ENCODE measurements at places on chromosomes 7 and 10.

GRCh38 chr7:47605816-47606575 is 24.1 kb upstream of the TNS3 start:
- no peak for DNase-seq

GRCh38 chr10:6621536-6621935 is 41.5 kb upstream of the PRKCQ start:
- DNase-seq, result no peak

DNA sequence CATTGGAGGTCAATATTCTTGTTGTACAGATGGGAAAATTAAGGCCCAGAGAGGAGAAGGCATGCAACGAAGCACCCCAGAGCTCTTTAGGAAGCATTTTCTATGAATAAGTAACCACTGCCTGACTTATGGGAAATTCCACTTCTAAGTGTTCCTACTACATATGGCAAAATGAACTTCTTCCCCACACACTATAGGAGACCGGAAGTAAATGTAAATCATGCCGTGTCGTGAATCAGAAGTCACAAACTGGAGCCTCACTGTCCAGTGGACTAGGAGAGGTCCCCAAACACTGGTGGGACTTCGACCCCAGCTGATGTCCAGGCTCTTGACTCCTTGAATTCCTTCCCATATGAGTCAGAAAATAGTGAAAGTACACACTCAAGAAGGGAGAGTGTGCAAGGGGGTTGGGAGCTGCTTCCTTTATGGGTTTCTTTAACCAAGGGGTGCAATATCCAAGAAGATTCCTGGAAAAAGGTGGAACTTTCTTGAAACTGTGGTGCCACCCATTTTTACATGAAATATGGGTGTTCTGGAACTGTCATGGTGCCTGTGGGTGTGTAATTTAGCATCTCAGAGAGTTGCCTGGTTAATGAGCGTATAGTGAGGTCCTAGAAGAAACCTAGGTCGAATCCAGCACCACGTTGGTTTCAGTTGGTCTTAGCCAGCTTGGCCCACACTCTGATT is 6.7 kb downstream of the RASSF4 start:
- no peak for DNase-seq

- DNase-seq, result peak; percentile 61
These were observed 25.1 kb downstream of the CASP7 start for GRCh38 chr10:113704637-113705343.

- no peak for DNase-seq
These were observed 281.0 kb downstream of the RPS24 start for GRCh38 chr10:78314651-78315050.

GRCh38 chr10:19294233-19294632 is 245.6 kb downstream of the MALRD1 start:
- no peak for DNase-seq

GRCh38 chr10:3622427-3622826 is 162.6 kb downstream of the KLF6 start:
- no peak for DNase-seq

- DNase-seq, result no peak
These were observed 458.6 kb downstream of the PLXNA4 start for GRCh38 chr7:132117636-132118035.

GRCh38 chr10:132861884-132862461 is 76.0 kb upstream of the NKX6-2 start:
- no peak for DNase-seq

DNA sequence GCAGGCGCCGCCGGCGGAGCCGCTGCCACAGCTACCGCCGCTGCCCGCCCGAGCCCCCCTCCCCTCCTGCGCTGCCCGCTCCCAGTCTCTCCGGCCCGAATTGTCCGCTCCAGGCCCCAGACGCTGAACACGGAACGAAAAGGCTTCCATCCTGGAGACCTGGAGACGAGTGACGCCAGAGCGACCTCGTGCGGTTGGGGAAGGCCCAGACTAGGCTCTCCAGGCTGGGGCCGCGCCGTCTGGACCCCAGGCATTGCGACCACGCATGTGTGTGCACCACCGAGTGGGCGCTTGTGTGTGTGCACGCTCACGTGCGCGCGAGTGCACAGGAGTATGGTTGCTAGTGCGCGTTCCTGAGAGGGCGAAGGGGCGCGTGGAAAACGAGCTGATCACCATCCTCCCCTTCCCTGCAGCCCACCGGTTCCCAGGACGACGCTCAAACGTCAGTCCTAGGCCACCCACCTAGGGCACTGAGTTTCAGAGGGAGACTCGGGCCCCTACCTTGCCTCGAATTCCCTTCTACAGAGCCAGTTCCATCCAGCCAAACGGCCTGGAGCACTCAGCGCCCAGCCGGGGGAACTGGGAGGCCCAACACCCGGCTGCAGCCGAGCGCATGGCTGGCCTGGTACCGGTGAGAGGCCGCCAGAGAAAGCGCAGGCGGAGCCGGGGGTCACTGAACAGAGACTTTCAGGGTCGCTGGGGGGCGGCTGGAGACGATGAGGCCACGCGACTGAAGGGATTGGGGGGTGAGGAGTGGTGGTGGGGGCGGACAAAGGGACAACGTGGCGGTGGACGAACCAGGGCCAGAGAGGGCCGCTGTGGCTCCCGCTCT is 11.6 kb downstream of the LBX1 start:
- DNase-seq, result peak; percentile 59

GRCh38 chr7:16984375-16984774 is 102.6 kb upstream of the AGR3 start:
- DNase-seq, result no peak

GRCh38 chr7:75739796-75740672 is 1.3 kb upstream of the HIP1 start:
- no peak for DNase-seq

- no peak for DNase-seq
These were observed 166.2 kb downstream of the CTTNBP2 start for GRCh38 chr7:117707080-117707479.

GRCh38 chr10:69733791-69734261 is 67.9 kb upstream of the COL13A1 start:
- peak; percentile 87 for DNase-seq

DNA sequence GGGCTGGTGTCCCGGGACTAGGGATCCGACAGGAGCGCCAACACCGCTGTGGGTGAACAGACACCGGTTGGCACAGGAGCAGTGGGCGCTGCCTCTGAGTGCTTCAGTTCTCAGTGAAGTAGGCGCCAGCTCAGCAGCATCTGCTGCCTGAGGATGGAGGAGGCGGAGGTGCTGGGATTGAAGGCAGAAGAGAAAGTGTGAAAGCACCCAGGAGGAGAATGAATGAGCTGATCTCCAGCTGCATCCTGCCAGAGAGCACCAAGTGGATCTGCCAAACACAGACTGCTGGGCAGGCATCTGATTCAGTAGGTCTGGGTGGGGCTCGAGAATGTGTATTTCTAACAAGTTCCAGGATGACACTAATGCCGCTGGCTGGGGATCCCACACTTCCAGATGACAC is 74.5 kb downstream of the LANCL2 start:
- peak; percentile 64 for DNase-seq

DNA sequence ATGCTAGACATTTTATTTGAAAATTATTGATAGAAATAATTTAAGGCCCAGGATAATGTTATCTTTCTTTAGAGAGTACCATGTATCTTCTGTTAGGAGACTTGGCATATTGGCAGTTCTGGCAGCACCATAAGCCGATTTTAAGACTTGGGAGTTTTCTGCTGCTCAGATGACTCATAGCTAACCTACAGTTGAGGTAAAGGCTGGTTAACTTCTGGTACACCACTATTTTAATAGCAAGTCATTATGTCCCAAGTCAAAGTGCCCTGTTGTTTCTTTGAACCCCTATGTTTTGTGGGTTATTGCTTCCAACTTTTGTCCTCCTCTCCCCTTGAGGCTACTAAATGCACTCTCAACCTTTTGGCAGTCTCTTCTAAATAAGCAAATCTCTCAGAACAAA is 25.2 kb downstream of the ATRNL1 start:
- no peak for DNase-seq

GRCh38 chr10:80165173-80165572 is 32.6 kb downstream of the PLAC9 start:
- peak; percentile 44 for DNase-seq

DNA sequence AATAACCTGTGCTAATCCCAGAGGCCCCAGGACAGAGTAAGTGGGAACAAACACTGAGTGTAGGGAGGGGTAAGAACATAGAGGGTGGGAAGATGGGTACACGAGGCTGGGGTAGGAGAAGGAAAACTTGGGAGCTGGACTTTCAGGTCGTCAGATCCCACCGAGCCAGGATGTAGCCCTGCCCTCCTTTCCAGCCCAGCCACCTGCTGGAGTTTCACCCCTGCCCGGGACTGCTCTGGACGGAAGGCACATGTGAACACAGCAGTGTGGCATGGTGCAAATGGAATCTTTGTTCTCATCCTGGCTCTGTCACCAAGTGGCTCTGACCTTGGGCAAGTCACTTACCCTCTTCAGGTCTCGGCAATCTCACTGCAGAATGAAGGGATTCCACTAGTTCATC is 52.8 kb downstream of the PODXL start:
- DNase-seq, result no peak

GRCh38 chr7:122602800-122603199 is 96.1 kb downstream of the RNF133 start:
- DNase-seq, result no peak

GRCh38 chr7:75072981-75073283 is 670 bp downstream of the RCC1L start:
- DNase-seq, result no peak

DNA sequence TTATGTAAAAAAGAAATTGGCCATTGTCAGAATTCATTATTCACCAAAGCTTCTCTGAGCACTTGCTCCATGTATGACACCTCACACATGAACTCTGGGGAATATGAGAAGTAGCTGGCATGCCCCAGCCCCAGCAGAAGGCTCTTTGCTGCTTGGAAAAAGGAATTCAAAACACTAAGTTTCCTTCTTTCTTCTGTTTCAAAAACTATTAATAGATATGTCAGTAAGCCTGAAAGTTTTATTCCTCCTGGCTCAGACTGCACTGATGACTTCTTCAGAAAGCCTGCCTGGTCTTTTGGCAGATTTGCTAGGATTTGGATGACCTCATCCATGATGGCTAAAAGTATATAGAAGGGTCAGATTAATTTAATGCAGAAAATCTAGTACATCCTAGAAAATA is 511.0 kb downstream of the GFRA1 start:
- DNase-seq, result peak; percentile 37

DNA sequence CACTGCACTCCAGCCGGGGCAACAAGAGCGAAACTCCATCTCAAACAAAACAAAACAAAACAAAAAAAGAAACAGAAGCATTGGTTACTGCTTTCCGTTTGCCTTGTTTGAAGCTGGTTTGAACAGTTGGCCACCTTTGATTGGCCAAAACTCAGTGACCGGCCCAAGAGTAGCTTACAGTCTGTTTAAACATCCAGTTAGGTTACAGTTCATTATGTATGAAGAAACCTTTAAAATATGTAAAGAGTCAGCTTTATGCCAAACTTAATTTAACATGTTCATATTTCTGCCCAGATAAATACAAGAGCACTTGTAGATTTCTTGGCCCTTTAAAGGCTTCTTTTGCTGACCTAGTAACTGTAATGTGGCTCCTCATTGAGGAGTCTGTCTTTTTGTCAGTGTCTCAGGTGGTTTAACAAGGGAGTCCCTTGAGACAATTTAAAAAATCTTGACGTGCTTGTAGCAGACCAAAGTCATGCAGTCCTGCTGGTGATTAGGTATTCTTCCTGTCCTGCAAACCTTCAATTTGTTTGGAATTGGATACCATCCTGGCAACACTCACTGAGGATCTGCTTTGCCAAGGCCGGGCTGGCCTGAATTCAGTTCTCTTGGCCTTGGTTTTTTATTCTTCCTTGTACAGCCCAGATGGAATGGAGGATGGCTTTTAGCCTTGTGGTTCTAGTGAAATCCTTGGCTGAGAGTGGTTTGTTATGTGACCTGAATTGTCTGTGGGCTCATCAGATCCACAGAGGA is 128.9 kb downstream of the PLXDC2 start:
- no peak for DNase-seq

GRCh38 chr7:112959276-112959675 is 127.4 kb downstream of the GPR85 start:
- DNase-seq, result no peak

DNA sequence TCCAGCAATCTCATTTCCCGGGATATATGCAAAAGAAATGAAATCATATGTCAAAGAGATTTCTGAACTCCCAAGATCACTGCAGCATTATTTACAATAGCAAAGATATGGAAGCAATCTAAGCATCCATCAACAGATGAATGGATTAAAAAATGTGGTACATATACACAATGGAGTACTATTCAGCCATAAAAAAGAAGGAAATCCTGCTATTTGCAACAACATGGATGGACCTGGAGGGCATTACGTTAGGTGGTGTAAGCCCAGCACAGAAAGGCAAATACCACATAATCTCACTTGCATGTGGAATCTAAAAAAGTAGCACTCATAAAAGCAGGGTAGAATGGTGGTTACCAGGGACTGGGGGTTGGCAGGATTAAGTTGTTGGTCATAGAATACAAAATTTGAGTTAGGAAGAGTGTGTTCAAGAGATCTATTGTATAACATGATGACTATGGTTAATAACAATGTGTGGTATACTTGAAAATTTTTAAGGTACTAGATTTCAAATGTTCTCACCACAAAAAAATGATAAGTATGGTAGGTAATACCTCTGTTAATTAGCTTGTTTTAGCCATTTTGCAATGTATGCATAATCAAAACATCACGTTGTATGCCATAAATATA is 32.9 kb upstream of the EIF5AL1 start:
- DNase-seq, result no peak

GRCh38 chr7:103914147-103914899 is 75.1 kb downstream of the RELN start:
- no peak for DNase-seq

DNA sequence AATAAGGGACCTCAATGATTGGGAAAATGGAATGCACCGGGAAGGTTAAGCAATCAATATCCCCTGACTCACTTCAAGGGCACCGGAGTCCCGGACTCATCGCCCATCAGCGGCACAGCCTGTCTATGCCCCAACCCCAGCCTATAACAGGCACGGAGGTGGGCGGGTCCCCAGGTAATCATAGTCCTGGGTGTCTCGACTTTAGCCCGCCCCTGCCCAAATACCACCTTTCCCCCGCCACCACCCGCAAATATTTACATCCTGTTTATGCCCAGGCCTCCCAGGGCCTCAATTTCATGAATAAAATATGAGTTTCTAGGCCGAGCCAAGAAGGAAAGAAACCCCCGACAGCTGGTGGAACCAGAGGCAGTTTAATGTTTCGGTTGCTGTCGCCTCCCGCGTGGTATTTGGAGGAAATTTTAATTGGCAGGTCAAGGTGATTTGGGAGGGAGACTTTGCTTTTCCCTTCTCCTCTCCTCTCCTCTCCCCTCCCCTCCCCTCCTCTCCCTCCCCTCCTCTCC is 15.6 kb upstream of the RFC2 start:
- DNase-seq, result peak; percentile 73

- peak; percentile 65 for DNase-seq
These were observed 13.7 kb downstream of the ASB15 start for GRCh38 chr7:123615344-123615743.

- no peak for DNase-seq
These were observed 876.2 kb downstream of the GRID1 start for GRCh38 chr10:85490431-85490830.

DNA sequence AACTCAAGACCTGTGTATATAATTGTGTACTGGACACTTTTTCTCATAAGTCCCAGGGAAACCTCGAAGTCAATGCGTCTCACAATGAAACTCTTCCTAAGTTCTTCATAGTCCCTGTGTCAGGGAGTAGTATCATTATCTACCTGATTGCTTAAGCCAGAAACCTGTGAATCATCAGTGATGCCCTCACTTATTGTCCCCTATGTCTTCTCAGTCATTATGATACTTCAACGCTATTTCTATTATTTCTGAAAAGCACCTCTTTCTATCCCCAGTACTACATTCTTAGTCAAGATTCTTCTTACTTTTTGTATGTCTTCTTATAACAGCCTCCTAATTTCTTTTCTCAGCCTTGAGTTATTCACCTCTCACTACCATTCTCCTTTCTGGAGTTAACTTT is 94.3 kb downstream of the OTUD1 start:
- DNase-seq, result no peak
